ENCODE measurements at places on chromosomes 1 and 21.

- no peak for DNase-seq
Observed at GRCh38 chr1:9809100-9809510, 14.7 kb downstream of the CLSTN1 start.

- DNase-seq, result no peak
Observed at GRCh38 chr1:15825800-15826199, 18.4 kb upstream of the UQCRHL start.

- peak; percentile 53 for DNase-seq
Observed at GRCh38 chr1:56831871-56832693, 12.9 kb upstream of the FYB2 start.

DNA sequence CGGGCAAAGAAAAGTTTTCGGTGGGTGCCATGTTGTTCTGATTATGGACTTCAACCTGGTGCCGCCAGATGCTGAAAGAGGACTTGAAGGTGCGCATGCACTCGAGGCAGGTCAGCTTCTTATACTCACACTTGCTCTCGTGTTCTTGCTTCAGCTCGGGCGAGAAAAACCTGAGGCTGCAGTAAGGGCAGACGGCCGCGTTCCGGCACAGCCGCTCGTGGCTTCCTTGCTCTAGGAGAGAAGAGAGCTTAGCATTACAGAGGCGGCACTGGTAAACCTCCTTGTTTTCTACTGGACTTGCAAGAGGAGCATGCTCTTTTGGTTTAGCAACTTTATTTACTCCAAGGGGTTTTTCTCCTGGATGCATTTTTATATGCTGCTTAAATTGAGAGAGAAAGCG lies 18.5 kb downstream of the ZBTB21 start:
- no peak for DNase-seq

DNA sequence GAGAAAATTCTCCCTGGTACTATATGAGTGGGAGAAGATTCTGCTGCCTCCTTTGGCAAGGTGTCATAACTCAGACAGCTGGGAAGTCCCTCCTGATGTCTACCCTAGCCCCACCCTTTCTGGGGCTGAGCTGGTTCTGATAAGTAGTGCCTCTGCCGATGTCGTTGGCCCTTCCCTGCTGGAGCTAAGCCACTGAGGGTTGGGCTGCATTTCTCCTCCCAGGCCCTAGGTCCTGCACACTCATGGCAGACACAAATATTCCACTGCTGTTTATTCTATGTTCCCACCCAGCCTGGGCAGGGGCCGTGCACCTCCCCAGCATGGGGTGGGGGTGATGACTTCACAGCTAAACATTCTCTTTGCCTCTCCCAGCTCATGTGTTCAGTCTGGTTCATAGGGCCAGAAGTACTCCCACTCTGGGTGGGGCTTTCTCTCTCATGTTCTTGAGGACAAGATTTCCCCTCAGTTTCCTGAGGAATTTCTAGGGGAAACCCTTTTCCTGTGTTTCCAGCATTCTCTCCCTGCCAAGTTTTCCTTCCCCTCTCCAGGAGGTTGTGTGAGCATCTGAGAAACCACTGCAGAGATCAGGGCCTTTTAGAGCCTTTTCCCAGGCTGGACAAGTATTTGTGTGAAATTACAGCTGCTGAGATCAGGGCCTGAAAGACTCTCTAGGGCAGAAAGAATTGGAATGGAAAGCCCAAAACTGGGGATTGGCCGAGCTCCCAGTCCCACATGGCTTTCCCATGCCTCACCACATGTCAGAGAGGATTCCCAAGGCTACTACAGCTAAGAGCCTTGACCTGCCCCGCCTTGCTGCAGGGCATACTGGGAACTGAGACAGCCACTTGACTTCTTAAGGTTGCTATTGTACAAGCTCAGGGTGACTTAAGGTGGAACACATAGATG lies 66.2 kb downstream of the ATP2B4 start:
- no peak for DNase-seq

GRCh38 chr1:82464362-82465001 lies 663.7 kb downstream of the ADGRL2 start:
- DNase-seq, result no peak

All from stimulated activated CD4-positive, alpha-beta T cell treated with anti-CD3 and anti-CD28 coated beads, Interleukin-1b, Interleukin-23, amount 100 ng/mL, for 24 hours (primary cell).